Sciatic nerve (tissue), 2 donors: ENCODE measurements at places on chromosomes 2 and 18. TPM values are rescaled to one million over a fixed set of nuclear protein-coding genes. Genes with fewer than 3 reads are reported as not detected.

Gene REL
- total RNA-seq = 28.4 TPM

Gene MYCN
- total RNA-seq = 7.0 TPM

Gene RGPD3
- total RNA-seq = 0.22 TPM

Gene CFAP210
- 0.40 TPM for total RNA-seq

Gene GAREM1
- total RNA-seq = 29.9 TPM

Gene SAG
- not detected for total RNA-seq

Gene SOCS6
- total RNA-seq = 26.3 TPM

Gene NDUFS1
- total RNA-seq = 73.7 TPM

Gene SLC30A3
- total RNA-seq = not detected

Gene DSC2
- total RNA-seq = 7.4 TPM

Gene SERPINB7
- total RNA-seq = 0.53 TPM

Gene CD207
- 1.4 TPM for total RNA-seq

Gene SGPP2
- 0.53 TPM for total RNA-seq

Gene EN1
- total RNA-seq = not detected

Gene ALLC
- 7.6 TPM for total RNA-seq

Gene ACKR3
- 90.5 TPM for total RNA-seq

Gene CD8A
- 2.6 TPM for total RNA-seq

Gene MARCHF4
- not detected for total RNA-seq

Gene IL36A
- total RNA-seq = not detected

Gene NHEJ1
- 15.0 TPM for total RNA-seq

Gene UGT1A3
- total RNA-seq = not detected

Gene GREB1
- total RNA-seq = 6.5 TPM

Gene APOB
- total RNA-seq = 2.9 TPM

Gene SFT2D3
- 4.5 TPM for total RNA-seq

Gene KHK
- 7.1 TPM for total RNA-seq

Gene NXPH2
- total RNA-seq = not detected

Gene DSEL
- total RNA-seq = 9.9 TPM

Gene PNO1
- 10.6 TPM for total RNA-seq

Gene SRBD1
- total RNA-seq = 22.5 TPM

Gene UGT1A6
- total RNA-seq = not detected

Gene MAP3K19
- 0.09 TPM for total RNA-seq

Gene L3MBTL4
- total RNA-seq = 8.7 TPM
